SK-MEL-5 (cell line): ENCODE measurements at places on chromosomes 13 and 19.
A peak's percentile ranks its signal among the peaks of the same experiment; 100 is the strongest.

DNA sequence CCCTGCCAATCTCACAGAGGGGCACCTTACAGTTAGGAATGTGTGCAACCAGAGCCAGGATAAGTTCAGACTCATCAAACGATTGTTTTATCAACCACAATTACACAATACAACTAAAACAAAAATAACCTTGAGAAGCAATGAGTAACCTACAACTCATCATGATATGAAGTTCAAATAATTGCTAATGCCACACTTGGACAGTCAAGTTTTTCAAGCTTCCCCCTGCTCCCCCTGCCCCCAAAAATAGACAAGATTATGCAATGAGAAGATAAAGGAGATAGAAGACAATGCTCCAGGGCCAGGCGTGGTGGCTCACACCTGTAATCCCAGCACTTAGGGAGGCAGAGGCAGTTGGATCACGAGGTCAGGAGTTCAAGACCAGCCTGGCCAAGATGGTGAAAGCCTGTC, 13.6 kb upstream of the KPNA3 start:
- DNase-seq, result no peak

DNA sequence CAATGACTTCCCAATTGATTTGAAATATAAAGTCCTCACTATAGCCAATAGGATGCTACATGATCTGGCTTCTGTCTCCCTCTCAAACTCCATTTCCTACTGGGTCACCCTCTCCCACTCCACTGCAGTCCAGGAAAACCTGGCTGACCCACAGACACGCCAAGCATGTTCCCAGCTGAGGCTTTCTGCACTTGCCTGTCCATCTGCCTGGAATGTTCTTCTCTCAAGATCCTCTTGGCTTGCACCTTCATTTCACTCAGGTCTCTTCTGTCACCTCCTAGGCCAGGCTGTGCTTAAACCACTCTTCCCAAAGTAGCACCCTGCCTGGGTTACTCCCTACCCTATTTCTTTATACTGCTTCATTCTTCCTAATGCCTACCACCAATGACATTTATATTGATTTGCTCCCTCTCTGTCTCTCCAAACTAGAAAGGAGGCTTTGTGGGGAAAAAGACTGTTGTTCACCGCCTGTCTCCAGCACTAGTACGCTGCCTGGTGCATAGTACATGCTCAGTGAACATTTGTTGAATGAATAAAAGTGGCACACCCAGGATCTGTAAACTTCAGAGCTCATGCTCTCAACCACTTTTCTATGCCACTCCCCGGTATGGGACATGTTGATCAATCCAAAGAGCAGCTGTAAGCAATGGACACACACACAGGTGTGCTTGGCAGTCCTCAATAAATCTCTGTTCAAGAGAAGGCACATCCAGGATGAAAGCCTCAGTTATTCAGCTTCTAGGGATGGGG, 261.3 kb downstream of the FOXO1 start:
- no peak for DNase-seq

DNA sequence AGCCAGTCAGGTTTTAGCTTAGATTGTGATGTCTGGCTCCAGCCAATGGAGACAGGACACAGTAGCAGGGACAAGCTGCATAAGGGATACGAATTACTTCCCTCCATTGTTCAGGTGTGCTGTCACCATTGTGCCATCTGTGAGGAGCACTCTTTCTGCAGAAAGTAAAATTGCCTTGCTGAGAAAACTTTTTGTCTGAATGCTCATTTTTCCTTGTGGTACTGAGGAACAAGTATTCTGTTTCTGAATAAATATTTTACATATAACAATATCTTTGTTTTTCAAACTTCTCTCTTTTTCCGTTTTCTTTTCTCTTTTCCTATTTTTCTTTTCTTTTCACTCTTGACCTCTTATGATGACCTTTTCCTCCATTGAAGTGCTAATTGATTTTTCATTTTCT, 10.2 kb downstream of the SLC10A2 start:
- no peak for DNase-seq

DNA sequence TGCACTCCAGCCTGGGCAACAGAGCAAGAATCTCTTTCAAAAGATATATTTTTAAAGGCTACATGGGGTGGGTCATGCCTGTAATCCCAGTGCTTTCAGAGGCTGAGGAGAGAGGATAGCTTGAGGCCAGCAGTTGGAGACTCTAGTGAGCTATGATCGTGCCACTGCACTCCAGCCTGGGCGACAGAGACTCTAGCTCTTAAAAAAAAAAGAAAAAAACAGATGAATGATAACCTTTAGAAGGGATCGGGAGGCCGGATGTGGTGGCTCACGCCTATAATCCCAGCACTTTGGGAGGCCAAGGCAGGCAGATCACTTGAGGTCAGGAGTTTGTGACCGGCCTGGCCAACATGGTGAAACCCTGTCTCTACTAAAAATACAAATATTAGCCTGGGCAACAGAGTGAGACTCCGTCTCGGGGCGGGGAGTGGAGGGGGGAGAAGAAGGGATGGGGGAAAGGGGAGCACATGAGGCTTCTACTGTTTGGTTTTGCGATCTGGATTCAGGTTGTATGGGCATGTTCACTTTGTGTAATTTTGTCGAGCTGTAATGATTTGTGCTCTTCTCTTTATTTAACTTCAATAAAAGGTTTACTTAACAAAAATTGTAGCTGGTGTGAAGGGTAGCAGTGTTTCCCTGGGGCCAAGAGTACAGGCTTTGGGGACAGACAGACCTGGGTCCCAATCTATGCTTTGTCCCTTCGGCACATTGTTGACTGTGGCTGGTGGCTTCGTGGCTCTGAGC, 1.1 kb upstream of the PSMC4 start:
- peak; percentile 70 for DNase-seq

GRCh38 chr13:67806796-67807195, 576.7 kb upstream of the PCDH9 start:
- DNase-seq, result no peak

DNA sequence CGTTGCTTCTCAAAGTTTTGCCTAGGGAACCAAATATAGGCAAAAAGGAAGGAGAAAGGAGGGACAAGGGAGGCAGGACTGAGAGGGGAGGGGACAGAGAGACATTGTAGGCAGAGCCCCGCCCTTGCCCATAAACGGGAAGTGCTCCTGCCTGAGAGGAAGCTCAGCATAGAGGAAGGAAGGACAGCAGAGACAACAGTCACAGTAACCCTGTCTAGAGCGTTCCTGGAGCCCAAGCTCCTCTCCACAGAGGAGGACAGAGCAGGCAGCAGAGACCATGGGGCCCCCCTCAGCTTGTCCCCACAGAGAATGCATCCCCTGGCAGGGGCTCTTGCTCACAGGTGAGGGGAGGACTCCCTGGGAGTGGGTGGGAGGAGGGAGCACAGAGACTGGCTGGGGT, at the start of gene CEACAM21:
CEACAM21 (plus strand) TSS at position 169 of the 400 bp plus-strand sequence; CDS start at position 278, 109 bp downstream.
- peak; percentile 8 for DNase-seq

DNA sequence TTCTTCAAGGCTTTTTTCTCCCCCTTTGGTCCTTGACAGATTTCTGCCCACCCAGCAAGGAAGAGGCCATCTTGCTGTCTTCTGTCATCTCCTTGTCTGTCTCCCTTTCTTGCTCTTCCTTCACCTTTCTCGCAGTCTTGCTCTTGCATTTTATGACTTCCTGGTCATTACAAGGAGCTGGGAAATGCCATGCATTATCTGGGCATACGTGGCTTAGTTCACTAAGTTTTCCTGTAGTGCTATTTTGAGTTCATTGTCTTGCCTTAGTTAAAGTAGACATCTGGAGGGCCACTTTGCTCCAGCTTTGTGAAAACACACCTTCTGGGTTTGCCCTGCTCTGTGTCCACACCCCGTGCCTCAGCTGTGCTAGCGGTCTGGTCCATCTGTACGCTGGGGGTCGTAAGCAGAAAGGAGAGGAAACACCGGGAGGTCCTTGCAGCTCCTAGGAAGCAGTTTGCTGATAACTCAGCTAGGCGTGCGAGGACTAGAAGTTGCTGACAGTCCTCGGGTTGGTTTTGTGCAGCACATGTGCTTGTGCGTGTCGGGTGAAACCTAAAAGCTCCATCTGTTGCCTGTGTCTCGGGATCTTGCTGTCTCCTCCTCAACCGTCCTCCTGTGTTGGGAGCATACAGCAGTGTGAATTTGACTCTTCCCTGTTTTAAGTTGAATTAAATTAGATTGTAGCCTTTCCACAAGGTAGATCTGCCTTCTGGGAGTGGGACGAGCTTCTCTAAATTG, 59.4 kb downstream of the ARHGEF7 start:
- no peak for DNase-seq

GRCh38 chr19:5957170-5957569, 20.8 kb downstream of the RANBP3 start:
- DNase-seq, result no peak

DNA sequence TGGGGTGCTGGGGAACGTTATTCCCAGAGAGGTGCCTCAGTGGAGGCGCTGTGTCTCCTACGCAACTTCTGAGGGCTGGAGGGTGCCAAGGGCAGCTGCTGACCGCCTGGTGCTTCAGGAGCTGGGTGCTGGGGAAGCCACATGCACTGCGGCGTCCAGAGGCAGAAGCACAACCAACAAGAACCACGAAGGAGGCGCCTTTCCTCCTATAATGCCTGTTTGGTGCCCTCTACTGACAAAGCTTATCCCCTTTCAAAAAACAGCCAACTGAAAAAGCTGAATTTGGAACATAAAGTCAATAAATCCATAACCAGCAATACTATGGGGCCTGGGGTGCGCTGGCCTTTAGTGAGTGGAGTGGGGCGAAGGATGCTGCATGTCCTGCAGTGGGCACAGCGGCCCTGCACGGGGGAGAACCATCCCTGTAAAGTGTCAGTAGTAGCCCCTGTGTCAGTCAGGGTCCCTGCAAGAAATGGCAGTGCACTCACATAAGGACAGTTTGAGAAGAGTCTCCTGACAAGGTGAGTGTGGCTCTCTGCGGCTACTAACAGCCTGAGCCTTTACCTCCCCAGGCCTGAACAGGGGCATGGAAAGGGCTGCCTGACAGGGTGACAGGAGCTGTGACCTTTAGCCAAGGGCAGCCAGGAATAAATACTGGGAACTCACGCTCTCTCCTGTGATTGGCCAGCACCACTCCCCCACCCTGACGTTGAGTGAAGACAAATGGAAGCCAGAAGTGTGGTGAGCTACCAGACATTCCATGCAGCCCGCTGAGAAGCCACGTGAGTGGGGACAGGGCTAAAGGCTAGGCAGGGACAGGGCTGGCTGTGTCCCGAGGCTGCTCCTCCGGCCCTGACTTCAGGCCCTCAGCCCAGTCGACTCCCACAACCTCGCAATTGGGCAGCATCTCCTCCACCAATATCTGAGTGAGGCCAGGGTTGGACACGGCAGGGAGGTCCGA, 4.5 kb upstream of the B3GNT8 start:
- DNase-seq, result peak; percentile 56

DNA sequence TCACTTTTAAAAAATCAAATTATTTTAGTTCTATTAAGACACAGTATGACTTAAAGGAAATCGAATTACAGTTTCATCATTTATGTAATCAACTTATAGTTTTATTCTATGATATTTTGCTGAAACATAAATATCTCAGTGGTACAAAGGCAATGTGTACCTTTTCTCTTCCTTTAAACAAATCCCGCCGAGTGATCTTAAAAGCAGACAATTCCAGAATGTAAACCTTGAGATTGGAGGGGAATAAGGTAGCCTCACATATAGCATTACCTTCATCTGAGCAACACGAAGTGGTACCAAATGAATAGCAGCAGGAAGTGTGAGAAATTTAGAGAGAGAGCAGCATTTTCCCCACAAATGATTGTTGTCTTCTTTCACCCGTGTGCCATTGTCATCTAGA, 842.2 kb upstream of the GPC6 start:
- no peak for DNase-seq

- no peak for DNase-seq
Measured at GRCh38 chr13:106527826-106528225, 7.6 kb downstream of the EFNB2 start.

DNA sequence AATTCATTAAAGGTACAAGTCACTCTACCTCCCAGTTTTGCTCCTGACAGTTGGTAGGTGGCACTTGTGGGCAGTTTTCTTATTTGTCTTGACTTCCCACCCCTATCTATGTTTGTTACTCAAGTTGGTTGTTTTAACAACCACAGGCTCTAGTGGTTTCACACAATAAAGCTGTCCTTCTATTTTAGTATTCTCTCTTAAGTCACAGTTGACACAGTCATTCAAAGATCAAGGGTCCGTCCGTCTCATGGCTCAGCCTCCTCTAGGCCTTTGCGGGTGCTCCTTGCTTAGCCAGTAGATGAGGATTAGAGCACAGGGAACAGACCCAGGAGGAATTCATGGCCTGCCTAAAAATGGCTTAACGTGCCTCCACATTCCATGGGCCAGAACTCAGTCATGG, 573.7 kb downstream of the IRS2 start:
- no peak for DNase-seq

DNA sequence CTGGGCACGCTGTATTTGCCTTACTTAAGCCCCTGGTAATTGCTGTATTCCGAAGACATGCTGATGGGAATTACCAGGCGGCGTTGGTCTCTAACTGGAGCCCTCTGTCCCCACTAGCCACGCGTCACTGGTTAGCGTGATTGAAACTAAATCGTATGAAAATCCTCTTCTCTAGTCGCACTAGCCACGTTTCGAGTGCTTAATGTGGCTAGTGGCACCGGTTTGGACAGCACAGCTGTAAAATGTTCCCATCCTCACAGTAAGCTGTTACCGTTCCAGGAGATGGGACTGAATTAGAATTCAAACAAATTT, 676 bp downstream of the BRCA2 start:
- DNase-seq, result no peak

- DNase-seq, result no peak
Measured at GRCh38 chr13:110784704-110785103, 71.2 kb downstream of the ING1 start.

DNA sequence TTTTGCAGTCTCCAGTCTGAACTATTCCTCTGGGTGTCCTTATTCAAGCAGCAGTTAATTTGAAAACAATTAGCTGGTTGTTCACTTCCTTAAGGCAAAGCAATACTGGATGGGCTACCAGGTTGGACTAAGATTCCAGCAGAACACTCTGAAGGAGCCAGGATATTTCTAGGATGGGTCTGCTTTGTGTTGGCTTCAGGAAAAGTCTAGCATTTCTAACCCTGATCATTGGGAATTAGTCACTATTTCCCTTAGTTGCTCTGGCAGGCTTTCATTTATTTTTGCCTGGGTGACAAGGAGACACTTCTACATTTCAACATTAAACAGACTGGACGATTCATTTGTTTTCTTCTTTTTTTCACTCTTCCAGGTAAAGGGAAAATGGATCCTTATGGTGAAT, 228.4 kb downstream of the ENOX1 start:
- peak; percentile 26 for DNase-seq

- no peak for DNase-seq
Measured at GRCh38 chr19:1509602-1510441, 3.0 kb downstream of the ADAMTSL5 start.

DNA sequence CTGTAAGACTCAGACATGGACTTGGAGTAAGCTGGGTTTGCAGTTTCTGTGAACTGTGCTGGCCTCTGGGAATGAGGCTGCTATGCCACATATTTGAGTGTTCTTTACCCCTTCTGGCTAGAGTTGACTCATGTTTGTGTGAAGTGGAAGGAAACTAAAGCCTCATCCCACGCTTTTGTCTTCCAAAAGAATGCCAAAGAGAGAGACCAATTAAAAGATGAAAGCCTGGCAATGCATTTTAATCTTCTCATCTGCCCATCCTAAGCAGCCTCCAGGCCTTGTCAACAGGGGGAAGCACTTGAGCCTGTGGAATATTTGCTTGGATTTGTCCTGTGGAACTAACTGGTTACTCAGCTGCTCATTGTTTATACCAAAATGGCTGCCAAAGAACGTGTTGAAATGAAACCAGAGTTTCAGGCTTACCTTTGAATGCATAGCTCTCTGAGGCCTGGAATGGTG, 49.1 kb downstream of the LMO7 start:
- peak; percentile 40 for DNase-seq

- DNase-seq, result no peak
Measured at GRCh38 chr19:6725513-6726231, 5.2 kb upstream of the C3 start.

- DNase-seq, result no peak
Measured at GRCh38 chr13:84279166-84279565, 396.9 kb upstream of the SLITRK1 start.

GRCh38 chr13:76293346-76293745, 592.9 kb downstream of the KCTD12 start:
- DNase-seq, result no peak
